SJSA1 (cell line): ENCODE measurements at places on chromosomes 1 and 21. TPM values are rescaled to one million over a fixed set of nuclear protein-coding genes. Genes with fewer than 3 reads are reported as not detected.

DCST2 gene
- total RNA-seq: not detected in 2 replicates

GRCh38 chr1:10681296-10682107 lies 114.9 kb downstream of the CASZ1 start:
- DNase-seq: no peak

GJA5 gene
- not detected in 2 replicates for total RNA-seq

DNA sequence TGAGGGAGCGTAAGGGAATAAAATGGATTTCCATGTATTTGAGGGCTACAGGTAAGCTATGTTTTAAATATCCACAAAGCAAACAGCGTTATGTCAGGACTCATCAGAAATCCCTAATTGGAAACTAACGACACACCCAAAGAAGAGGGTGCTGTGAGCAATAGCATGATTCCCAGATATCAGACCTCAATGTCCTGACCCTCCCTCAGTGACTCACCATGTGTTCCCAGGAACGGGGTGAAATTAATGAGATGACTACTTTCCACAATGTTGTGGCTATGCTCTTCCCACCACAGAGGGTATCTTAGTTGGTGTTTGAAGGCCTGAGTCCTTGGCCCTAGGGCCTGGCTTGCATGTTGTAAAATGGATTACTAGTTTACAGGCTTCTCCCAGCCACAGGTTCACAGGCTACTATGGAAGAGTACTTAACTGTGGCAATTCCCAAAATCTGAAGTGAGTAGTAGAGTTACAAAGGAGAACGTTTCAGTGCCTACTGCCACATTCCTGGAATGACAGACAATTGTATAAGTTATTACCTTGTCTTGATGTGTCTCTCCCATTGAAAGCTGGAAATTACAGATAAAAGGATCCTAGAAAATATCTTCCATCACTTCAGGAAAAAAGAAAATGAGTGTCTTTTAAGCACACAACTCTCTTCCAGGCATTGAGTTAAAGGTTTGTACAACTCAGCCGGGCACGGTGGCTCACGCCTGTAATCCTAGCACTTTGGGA lies 1.7 kb upstream of the KRTAP11-1 start:
- no peak for DNase-seq

DNA sequence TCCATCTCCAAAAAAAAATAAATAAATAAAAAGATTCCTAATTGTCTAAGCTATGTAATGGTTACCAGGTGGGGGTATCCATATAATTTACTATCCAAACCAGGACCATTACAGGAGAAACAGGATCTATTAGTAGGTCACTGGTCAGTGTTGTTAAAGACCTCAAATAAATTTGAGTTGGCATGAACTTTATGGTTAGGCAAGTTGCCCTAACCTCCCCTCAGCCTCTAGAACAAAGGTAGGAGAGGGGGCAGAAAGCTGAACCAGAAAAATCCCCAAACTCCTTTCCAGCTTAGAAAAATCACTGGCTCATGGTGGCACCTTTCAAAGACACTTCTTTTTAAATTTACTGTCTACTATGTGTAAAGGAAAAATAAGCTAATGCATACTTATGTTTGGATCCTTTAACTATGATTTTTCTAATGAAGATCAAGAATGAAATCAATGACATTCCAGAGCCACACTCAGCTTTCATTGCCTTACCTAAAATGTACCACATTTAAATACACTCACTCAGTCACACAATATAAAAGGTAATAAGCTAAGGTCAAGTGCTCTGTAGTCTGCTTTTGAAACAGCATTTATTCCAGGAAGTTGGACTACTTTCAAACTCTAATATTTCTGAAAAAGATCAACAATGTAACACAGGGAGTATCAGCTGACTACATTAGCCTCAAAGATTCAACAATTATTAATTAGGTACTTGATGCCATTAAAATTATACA lies 13.8 kb downstream of the EIF4G3 start:
- no peak for DNase-seq

HHAT gene
- total RNA-seq: 2.9 and 10.0 TPM in 2 replicates
